Stimulated activated CD8-positive, alpha-beta memory T cell treated with anti-CD3 and anti-CD28 coated beads, Interleukin-2, amount 100 ng/mL, for 1 hour (primary cell): ENCODE measurements at places on chromosomes 13 and 19.

- no peak for DNase-seq
Measured at GRCh38 chr19:38025909-38026307, 118.9 kb downstream of the SIPA1L3 start.

DNA sequence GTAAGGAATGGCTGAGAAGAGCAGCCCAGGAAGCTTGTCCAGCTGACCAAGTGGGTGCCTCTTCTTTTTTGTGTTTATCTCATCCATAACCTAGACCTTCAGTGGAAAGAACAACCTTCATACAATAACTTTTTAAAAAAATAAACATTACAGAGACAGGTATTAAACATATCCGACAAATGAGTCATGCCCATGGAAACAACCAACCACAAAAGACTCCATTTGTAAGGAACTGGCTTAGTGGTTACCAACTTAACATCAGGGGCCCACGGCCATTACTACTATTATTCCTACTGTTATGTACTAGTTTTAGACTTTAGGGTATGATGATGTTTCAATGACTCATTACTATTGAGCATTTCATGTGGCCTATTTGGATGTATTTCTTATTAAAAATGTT, 191.7 kb upstream of the SERP2 start:
- DNase-seq = no peak

GRCh38 chr13:43558326-43558725, 228.4 kb downstream of the ENOX1 start:
- no peak for DNase-seq

- no peak for DNase-seq
Measured at GRCh38 chr19:18440415-18440877, 2.5 kb upstream of the ISYNA1 start.

GRCh38 chr13:28557725-28558520, 63.0 kb upstream of the FLT1 start:
- DNase-seq = no peak

GRCh38 chr19:55479451-55480230, 3.2 kb downstream of the ZNF628 start:
- DNase-seq = no peak

DNA sequence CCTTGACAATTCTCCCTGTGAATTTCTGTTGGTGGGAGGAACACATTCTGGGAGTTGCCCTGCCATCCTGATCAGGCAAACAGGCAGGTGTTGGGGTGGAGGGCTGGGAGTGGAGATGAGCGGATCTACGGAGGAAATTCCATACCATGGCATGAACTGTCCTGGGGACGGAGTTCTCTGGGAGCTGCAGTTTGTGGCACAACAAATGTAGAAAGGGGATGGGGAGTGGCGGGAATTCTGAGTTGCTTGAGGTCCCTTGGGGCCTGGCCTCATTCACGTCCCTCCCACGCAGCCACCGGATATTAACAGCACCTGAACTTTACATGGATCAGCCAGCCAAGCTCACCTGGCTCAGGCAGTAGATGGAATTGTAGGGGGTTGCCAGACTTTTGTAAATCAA, 70.0 kb downstream of the CHST8 start:
- no peak for DNase-seq

DNA sequence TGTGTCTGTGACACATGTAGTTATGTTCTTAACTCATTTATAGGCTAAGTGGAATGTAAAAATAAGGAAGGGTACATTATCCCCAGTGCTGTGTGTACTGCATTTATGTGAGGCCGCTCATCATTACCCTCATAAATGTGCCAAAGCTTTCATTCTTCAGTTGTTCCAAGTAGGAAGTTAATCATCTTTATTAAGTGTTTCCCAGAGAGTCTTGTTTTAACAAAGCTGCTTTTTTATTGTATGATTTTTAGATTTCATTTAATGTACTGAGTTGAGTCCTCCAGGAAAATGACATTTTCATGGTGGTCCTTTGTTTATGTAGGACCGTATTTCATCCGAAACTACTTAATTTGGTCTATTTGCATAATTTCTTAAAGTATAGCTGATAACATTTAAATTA, 379.8 kb downstream of the DLEU7 start:
- DNase-seq = no peak

GRCh38 chr19:33706631-33707030, 84.9 kb downstream of the CHST8 start:
- DNase-seq = no peak

DNA sequence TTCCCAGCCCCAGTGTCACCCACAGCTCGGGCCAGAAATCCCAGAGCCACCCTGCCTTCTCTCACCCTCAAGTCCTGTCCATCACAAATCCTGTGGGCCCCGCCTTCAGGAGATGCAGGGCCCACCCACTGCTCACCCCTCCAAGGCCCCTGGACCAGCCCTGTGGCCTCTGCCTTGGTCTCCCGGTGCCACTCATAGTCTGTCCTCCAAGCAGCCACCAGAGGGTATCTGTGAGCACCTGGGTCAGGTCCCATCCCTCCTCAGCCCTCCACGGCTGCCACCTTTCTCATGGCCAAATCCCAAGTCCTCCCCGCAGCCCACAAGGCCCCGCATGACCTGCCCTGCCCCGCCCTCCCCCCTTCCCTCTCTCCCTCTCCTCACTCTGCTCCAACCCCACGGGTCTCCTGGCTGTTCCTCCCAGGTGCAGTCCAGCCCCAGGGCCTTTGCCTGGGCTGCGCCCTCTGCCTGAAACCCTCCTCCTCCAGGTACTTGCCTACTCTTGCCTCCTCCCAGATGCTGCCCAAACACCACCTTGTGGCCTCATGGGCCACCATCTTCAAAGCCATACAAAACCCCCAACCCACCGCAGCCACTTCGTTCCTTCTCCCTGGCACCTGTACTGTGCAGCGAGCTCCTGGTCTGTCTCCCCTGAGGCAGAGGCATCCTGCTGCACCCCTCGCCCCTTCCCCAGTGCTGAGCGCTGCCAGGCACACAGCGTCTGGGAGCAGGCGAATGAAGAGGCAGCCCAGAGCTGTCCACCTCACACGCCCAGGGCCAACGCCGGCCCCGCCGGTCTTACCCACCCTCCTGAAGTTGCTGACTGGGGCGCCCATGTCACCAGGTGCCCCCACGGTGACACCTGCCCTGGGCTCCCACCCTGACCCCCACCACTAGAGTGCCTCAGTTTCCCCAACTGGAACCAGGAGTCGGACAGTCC, 13.2 kb upstream of the UQCR11 start:
- DNase-seq = no peak

DNA sequence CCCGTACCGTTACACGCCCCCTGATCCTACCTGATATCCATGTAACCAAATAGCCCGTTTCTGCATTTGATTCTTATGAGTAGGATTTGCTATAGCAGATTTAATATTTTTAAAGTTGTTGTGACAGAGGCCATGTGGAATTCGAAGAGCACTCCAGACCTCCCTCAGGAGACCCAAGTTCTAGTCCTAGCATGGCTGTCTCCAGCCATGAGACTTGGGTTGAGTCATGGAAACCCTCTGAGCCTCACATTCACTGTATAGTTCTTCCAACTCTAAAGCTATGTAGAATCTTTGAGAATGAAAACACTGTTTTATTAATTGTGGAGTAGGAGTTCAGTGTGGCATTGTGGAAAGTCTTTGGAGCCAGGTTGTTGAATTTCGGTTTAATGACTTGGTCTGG, 8.0 kb upstream of the GPR183 start:
- DNase-seq = no peak

GRCh38 chr13:96072392-96072791, 17.5 kb upstream of the HS6ST3 start:
- DNase-seq = no peak

GRCh38 chr19:50745221-50745620, 22.1 kb downstream of the CLEC11A start:
- no peak for DNase-seq

- DNase-seq = no peak
Measured at GRCh38 chr19:28358633-28359032, 854.3 kb downstream of the UQCRFS1 start.

GRCh38 chr19:11578258-11579142, 1.1 kb upstream of the ACP5 start:
- no peak for DNase-seq

GRCh38 chr19:33089010-33089409, 8.0 kb downstream of the GPATCH1 start:
- DNase-seq = no peak

DNA sequence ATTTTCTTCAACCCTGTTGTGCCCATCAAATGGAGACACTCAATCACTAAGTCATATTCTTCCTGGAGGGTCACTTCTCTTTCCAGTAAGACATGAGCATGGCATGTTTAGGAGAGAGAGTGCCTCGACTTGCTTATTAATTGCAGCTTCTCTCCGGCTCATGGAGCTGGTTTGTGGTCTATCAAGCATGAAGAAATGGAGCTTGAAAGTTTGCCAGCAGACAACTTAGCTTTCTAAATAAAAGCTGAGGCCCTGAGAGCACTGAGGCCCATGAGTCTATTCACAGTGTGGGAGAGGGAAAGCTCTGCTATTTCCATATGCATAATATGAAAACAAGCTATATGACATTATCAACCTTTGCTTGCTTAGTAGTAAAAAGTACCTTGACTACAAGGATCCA, 378.5 kb downstream of the FGF9 start:
- no peak for DNase-seq

DNA sequence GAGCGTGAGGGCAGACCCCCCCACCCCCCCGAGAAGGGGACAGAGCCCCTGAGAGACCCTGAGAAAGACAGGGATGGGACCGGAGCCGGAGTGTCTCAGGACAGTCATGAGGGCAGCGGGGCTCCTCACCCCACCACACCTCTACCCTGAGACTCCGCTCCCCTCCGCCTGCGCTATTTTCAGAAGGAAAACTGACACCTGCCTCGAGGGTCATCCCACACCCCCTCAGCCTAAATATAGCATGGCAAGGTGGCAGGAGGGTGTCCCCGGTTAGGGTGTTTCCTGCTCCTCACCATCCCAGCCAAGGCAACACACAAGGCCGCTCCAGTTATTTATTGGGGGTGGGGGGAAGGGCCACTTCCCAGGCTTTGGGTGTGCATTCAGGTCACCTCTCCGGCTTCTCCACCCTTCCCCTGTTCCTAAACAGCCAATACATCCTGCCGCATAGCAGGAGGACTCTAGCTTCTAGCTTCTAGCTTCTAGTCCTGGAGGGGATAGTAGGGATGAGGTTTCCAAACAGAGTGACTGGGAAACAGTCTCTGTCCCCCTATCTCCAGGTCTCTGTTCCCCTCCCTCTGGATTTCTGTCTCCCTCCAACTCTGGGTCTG, 1.4 kb upstream of the NTF4 start:
- DNase-seq = no peak

- no peak for DNase-seq
Measured at GRCh38 chr13:103731959-103732358, 665.7 kb upstream of the SLC10A2 start.

GRCh38 chr13:113489171-113489548, 1.4 kb downstream of the DCUN1D2 start:
- DNase-seq = no peak

- no peak for DNase-seq
Measured at GRCh38 chr13:99265821-99266426, 7.7 kb upstream of the GPR18 start.
